ENCODE measurements at places on chromosomes 2 and 18.

DNA sequence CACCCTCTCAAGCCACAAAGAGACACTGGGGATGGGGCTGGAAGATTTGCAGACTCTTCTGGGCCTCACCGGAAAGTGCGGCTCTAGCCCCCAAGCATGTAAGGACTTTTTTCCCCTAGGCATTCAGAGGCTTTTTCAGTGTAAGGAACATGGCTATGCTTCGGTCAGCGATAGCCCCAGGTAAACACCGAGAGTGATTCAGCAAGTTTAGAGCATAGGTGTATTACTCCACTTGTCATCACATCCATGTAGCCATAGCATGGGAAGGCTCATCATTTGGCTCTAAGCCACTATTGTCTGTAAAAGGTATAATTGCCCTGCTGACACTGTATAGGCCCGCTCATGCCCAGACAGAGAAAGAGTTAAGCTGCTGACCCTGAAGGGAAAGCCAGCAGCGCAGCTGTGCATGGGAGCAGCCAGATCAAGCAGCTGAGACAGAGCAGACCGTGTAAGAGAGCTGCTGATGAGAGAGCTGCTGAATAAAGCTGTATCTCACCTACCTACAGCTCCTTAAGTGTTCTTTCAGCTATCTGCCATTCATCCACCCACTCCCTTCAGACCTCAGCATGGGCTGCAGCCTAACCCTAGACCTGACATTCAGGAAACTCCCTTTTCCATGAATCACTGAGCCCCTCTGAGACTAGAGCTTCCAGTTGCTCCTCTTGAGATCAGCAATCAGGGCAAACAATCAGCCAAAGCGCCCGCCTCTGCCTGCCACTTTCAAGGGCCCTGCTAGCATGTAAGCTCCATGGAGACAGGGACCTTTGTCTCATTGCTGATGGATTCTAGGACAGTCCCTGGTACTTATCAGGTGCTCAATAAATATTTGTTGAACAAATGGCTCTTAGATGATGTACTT is 25.5 kb downstream of the LGALSL start:
- DNase-seq, result no peak

- no peak for DNase-seq
These were observed 29.0 kb upstream of the TTR start for GRCh38 chr18:31562726-31563125.

DNA sequence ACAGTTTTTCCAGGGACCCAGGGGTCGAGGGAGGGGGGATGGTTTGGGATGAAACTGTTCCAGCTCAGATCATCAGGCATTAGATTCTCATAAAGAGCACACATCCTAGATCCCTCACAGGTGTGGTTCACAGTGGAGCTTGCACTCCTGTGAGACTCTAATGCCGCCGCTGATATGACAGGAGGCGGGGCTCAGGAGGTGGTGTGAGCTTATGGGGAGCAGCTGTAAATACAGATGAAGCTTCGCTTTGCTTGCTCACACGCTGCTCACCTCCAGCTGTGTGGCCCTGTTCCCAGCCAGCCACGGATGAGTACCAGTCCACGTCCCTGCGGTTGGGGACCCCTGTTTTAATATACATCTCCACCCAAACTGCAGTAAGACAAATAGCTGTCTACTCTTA is 204.2 kb downstream of the AGAP1 start:
- no peak for DNase-seq

DNA sequence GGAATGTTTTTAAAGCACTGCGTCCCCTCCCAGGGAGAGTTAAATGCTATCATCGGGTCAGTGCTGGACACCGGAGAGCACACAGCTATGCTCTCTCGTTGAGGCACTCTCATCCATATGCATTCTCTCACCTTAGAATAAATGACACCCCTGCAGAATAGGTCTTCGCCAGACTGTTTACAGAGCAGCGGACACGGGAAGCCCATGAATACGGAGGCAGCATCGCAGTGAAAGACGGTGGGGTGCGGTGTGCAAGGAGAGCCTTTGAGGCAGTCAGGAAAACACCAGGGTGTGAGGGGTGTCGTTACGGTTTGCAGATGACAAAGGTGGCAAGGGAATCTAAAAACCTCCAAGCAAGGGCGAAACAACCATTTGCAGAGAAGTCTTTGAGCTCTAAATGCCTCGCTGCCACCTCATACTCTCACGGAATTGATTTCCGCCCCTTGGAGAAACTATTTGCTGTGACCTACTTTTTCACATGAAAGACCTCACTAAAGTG is 169.2 kb upstream of the FHL2 start:
- DNase-seq, result no peak

GRCh38 chr2:95700519-95700918 is 108.7 kb downstream of the TRIM43 start:
- peak; percentile 18 for DNase-seq

- no peak for DNase-seq
These were observed 261.1 kb upstream of the RAB12 start for GRCh38 chr18:8348051-8348720.

DNA sequence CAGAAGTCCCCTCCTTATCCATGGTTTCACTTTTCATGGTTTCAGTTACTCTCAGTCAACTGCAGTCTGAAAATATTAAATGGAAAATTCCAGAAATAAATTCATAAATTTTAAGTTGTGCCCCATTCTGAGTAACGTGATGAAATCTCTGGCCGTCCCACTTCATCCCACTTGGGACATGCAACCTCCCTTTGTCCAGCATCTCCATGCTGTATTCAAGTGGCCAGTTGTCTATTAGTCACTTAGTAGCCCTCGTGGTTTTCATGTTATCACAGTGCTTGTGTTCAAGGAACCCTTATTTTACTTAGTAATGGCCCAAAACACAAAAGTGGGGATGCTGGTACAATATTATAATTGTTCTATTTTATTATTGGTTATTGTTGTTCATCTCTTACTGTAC is 18.0 kb upstream of the DAPL1 start:
- no peak for DNase-seq

DNA sequence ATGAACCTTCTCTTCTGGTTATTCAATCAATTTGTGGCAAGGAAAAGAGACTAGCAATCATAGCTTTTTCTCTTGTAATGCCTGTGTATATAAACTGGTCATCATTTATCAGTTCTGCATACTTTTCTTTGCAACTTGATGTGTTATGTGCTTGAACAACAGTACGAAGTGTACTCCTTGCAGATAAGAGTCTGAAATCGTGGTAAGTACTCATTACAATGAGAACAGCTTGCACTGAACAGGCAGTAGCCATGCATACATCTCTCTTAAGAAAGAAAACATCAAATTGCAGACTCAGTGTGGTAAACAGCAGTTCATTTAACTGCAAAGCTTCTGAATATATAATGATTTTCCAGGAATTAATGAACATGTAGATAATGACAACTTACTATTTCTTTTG is 64.3 kb downstream of the GREB1L start:
- DNase-seq, result no peak

GRCh38 chr2:18825838-18826237 is 236.5 kb upstream of the NT5C1B start:
- no peak for DNase-seq

DNA sequence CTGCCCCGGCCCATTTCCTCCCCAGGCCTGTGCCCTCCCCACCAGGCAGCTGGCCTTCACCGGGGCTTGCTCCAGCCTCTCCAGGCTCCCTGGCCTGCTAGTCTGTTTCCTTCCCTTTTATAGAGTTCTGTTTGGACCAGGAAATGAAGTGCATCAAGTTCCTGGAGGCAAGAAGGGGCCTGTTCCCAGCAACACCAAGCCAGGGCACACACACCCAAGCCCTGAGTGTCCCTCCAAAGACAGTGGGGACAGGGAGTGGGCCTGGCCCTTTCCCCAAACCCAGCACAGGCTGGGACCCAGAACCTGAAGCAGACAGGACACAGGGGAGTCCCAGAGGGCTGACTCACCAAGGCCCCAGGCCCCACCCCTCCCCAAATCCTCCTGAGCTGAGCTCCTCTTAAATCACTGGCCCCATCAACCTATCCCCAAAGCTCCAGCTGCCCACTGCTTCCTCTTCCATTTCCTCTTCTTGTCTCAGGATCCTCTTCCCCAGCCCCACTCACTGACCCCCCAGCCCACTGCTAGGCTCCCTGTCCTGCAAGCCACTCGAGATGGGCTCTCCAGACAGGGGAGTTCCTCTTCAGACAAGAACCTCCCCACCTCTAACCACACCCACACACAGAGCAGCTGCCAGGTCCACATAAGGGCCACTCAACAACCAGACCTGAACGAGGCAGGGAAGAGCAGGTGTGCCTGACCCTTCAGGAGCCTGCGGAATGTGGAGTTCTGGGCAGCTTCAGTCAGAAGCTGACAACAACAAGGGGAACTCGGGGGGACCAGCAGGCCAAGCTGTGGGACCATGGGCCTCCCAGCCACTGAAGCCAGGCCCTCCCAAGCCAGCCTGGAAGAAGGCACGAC is 74.2 kb downstream of the TNS1 start:
- DNase-seq, result no peak

DNA sequence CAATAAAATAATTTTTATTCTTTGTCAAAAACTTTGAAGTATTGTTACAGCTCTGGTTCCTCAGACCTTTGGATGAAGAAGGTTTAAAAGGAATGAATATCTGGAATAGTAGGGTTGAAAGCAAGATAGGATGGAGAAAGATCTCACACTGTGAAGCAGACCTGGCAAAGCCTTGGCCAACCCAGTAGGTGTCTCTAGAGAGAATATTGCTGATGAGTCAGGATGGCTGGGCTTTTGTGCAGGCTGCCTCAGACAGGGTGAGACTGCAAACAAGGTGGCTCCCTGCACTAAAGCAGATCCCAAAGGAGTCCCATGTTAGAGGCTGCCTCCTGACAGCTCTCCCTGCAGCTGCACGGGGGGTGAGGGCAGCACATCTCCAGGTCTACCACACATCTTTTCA is 226.0 kb upstream of the ITGA4 start:
- no peak for DNase-seq

DNA sequence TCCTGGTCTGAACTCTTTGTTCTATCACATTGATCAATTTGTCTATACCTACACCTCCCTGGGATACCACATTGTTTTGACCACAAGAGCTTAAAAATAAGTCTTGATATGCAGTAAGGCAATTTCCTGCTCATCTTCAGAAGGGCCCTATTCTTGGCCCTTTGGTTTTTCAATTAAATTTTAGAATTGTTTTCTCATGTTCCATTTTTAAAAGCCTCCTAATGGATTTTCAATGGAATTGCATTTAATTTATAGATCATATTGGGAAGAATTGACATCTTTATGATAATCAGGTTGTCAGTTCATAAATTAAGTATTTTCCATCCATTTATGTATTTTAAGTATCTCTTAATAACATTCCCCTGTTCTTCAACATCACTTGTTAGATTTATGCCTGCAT is 47.6 kb upstream of the EPAS1 start:
- no peak for DNase-seq

DNA sequence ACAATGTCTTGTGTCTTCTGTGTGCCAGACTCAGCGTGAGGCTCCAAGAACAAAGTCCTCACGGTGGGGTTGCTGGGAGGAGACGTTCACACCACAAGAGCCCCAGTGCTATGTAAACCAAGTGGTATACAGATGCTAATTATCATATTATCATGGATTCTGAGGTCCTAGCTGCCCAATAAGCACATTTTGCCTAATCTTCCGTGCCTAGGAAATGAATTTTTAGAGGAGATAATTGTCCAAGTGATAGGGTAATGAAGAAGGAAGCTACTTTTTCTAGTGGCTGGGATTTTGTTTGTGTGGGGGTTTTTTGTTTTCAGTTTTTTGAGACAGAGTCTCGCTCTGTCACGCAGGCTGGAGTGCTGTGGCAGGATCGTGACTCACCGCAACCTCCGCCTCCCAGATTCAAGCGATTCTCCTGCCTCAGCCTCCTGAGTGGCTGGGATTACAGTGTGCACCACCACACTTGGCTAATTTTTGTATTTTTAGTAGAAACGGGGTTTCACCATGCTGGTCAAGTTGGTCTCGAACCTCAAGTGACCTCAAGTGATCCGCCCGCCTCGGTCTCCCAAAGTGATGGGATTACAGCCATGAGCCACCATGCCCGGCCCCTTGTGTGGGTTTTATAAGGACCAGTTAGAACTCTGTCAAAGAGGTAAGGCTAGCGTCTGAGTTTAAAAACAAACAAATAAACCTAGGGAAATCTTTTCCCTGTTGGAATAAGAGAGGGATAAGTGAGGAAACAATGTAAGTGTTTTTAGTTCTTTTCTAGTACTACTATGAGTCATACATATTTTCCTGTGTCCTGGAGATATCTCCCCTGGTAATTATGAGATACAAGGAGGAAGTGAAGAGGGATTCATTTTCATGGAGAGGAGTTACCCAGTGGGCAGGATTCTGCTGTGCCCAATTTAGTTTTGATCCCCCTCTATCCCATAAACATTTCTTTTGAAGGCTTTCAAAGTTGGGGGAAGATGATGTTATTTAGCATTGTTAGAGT is 9.5 kb upstream of the SMAD7 start:
- no peak for DNase-seq

DNA sequence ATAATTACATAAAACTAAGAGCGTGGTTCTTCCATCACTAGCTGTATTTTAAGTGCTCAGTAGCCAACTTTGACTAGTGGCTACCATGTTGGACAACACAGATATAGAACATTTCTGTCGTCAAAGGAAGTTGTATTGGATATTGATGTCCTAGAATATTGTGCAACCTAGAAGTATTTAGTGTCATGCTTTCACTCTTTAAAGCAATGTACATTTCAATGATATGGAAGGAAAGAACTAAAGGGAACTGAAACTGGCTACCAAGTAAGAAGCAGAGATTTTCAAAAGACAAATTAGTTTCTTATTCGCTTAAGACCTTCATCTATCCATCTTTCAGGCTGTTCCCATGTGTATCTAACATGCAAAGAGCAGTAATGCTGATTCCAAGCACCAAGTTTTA is 85.4 kb upstream of the EML6 start:
- no peak for DNase-seq

DNA sequence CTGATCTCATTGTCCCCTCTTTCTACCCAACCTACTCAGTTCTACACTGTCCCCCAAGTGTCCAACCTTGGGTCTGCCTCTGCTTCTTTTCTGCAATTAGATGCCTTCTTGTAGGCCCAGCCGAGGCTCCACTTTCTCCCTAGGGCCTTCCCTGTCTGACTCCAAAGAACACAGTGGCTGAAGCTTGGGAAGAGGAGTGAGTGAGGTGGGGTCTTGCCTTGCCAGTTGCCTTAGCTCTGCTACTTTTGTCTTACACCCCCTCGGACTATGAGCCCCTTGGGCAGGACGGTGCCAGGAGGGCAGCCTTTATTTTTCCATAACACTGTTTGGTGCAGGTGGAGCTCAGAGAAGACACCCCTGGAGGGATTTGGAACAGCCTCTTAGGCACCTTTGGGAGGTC is 345.1 kb downstream of the CYP26B1 start:
- DNase-seq, result no peak

Data from AML-193 (cell line).